ENCODE measurements at places on chromosomes 3 and 15.

DNA sequence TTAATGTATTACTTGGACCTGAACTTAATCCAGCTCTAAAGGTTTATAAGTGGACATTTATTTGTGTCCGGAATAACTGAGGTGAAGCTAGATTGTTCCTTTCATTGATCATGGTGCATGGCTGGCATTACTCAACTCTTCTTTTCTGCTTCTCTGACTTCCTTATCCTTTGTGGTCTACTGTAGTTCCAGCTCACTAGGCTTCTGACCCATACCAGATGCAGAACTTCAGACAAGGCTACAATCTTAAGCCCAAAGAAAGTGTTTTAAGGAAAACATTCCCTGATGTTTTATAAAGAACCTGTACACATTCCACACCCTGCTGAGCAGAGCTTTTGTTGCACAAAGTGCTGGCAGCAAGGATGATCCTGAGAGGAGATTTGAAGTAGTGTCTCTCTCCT, 250.8 kb upstream of the TGFBR2 start:
- DNase-seq, result no peak

GRCh38 chr15:25060472-25060803, 105.7 kb downstream of the SNRPN start:
- no peak for DNase-seq

DNA sequence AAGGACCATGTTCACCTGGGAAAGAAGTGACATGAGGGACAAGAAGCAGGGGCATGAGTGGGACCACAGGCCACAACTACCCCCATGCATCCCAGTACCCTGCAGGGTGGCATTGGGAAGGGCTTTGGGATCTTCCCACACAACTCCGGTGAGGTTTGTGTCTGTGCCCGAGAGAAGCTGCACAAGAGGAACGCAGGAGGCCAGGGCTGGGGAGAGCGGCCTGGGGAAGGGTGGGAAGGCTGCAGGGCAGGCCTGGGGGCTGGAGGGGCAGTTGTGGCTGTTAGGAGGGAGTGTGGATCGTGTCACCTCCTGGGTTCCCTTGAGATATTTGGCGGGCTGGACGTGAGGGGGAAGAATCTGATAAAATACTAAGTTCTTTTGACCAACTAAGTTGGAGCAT, 25.3 kb upstream of the MFSD1 start:
- DNase-seq, result no peak

- no peak for DNase-seq
These were observed 115.8 kb upstream of the PLCL2 start for GRCh38 chr3:16768956-16769355.

DNA sequence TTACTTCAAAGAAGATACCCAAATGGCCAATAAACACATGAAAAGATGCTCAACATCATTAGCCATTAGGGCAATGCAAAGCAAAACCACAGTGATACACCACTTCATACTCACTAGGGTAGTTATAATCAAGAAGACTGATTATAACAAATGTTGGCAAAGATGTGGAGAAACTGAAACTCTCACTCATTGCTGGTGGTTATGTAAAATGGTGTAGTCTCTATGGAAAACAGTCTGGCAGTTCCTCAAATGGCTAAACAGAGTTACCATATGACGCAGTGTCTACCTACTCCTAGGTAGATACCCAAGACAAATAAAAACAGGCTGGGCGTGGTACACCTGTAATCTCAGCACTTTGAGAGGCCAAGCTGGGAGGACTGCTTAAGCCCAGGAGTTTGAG, 3.5 kb upstream of the ZFAND6 start:
- no peak for DNase-seq

DNA sequence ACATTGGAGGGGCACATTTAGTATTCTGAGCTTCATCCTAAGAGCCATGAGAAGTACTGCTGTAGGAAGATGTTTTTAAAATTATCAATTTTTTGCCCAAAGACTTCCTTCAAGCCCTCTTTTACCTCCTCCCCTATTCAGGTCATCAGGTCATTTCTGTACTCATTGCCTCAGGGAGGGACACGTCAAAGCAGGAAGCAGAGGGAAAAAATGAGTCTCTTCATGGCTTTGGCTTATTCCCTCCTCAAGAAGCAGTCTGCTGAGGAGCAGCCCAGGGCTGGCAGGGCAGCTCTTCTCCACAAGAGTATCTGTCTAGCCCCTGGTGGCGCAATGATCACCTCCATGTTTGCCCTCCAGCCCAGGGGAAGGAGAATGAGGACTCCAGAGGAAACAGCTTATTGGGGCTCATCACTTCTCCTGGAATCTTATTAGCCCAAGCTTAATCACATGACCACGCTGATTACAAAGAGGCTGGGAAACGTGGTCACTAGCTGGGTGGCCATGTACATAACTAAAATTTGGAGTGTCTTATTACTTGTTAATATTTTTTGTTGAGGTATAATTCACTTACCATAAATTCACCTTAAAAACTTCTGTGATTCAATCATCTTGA, 44.2 kb upstream of the GATA2 start:
- DNase-seq, result no peak

All from globus pallidus (tissue), 1 donor.